ENCODE measurements at places on chromosomes 1 and 21.

DNA sequence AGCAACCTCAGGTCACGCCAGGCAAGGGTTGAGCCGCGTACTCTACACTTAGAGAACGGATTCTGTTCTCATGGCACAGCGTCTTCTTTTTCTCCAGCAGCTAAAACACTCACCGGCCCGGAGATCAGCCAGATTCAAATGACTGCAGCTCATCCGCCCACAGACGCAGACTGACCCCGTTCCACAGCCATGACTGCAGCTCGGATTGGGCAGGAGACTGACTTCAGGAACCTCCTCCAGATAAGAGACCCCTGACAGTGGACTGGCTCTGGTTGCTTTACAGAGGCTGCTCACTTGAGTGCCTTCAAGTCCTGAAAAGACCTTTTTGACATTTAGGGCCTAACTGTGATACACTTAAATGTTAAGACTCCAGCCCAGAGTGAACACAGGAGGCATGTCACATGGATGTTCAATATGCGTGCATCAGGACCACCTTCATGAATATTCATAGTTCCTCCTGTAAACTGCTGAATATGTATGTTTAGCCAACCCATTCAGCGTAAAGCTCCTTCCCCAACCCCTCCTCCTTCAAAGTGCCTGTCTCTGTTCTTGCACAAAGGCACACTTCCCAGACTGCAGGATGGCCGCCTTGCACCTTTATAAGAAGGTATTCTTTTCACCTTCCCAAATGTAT is 42.6 kb downstream of the BACE2 start:
- no peak for DNase-seq

DNA sequence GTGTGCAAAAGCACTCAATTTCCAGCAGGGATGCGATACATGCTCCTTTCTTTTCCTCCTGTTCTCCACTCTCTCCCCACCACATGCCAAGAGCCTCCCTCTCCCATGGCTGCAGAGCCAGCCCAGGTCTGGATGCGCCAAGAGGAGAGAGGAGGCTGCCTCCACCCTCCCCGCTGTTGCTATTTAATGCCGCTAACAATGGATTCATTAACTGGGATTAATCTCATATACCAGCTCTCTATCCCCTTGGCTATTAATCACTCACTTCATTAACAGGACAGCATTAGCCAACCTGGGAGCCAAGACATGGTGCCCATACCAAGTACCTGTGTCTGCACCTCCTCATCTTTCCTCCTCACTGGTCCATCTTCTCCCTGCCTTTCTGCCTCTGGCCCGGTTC is 49.1 kb upstream of the SCMH1 start:
- DNase-seq, result no peak

DNA sequence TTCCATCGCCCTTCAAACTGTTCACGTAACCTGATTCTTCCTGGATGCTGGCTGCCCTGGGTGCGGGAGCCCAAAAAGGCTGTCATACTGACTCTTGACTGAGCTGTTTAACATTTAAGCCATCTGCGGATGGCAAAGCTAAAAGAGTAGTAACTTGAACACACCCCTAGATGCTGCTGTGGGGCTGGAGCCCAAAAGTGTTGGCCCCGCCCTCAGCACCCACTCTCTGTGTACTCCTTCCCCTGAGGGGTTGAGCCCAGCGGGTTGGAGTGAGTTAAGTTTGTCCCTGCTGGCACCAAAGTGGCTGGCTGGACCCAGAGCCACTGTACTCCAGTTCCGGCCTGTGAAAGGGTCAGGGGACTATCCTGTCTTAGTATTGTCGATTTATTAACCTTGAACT is 640.6 kb downstream of the PTPRU start:
- no peak for DNase-seq

- no peak for DNase-seq
Observed at GRCh38 chr21:34834290-34834689, 165.5 kb downstream of the CLIC6 start.

- no peak for DNase-seq
Observed at GRCh38 chr1:110643879-110644472, 30.8 kb downstream of the KCNA3 start.

DNA sequence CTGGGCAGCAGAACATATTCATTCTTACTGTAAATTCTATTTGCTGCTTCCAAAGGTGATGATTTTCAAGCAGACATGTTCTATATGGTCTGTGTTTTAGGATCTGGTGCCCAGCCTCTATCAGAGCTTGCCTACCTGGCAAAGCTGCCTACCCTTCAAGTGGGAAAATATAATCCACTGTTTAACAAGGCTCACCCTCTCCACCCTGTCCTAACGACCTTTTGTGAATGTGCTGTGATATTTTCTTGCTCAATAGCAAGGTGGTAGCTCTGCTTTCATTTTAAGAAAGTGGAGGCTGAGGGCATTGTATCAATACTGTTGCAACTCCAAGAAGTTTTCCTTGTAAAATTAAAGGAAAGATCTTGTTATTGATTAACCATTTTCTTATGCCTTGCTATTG is 26.0 kb upstream of the AGO1 start:
- DNase-seq, result no peak

DNA sequence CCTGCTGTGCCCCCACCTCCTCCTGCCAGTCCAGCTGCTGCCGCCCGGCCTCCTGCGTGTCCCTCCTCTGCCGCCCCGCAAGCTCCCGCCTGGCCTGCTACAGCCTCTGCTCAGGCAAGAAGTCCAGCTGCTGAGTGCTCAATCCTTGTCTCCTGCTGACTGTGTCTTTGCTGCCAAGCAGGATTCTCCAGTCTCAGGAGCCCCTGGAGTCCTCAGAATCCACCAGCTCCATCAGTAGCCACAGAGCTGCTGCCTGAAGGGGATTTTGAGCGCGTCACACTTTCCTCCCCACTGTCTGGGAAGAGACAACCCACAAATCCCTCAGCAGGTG is 973 bp downstream of the KRTAP10-11 start:
- no peak for DNase-seq

- DNase-seq, result no peak
Observed at GRCh38 chr1:223332997-223333396, 31.0 kb downstream of the SUSD4 start.

DNA sequence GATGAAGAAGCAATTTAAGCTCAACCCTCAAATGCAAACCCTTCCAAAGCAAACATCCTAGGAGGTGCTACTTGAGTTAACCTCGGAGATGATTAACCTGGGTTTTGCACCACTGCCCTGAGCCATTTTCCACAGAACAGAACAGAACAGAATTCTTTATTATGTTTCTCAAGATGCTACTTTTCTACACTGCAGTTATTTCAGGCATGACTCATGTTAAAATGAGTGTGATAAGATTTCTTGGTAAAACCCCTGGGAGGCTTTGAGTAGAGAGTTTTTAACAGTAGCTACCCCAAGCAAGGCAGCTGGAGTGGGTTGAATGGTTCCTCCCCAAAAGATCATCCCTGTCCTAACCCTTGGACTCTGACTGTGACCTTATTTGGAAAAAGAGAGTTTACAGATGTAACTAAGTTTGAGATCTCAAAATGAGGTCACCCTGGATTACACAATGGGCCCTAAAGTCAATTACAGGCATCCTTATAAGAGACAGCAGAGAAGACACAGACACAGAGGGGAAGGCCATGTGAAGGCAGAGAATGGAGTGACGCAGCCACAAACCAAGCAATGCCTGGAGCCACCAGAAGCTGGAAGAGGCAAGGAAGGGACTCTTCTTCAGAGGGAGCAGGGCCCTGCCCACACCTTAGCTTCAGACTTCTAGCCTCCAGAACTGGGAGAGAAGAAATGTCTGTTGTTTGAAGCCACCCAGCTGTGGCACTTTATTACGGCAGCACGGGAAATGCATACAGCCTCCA is 153.4 kb downstream of the ETS2 start:
- DNase-seq, result peak; percentile 29

GRCh38 chr1:2584686-2585317 is 1.8 kb upstream of the PRXL2B start:
- DNase-seq, result no peak

GRCh38 chr1:116334868-116335635 is 38.0 kb upstream of the ATP1A1 start:
- no peak for DNase-seq

- no peak for DNase-seq
Observed at GRCh38 chr1:77413541-77414335, 131.9 kb downstream of the AK5 start.

GRCh38 chr1:76759950-76760349 is 107.3 kb upstream of the ST6GALNAC5 start:
- DNase-seq, result no peak

GRCh38 chr1:66274634-66275033 is 259.3 kb upstream of the SGIP1 start:
- no peak for DNase-seq

GRCh38 chr1:229507502-229507901 is 639 bp downstream of the NUP133 start:
- no peak for DNase-seq

DNA sequence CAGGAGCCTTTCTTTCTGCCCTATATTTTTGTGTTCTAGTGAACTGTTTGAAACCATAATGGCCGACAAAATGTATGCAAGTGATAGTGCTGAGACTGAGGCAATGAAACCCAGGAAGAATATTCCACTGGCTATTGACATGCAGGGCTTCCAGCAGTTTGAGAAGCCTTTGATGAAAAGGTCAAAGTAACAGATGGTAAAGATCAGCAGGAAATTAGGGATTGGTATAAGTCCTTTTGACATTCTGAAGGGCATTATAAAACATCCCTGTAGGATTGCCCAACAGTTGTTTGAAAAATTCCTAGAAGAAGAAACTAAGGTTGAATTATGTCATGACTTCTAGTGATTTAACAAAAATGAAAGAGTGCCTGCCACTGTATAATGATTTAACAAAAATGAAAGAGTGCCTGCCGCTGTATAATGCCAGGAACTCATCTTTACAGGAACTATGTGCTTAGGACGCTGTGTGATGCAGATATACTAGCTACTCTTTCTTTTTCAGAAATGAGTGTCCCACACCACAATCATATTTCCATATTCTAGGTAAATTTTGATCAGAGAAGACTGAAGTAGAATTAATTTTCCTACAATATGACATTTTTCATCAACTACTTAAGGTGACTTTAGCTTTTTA is 283.9 kb upstream of the ST6GALNAC5 start:
- no peak for DNase-seq

- DNase-seq, result no peak
Observed at GRCh38 chr1:68717330-68717729, 220.4 kb upstream of the DEPDC1 start.

GRCh38 chr1:183840140-183840539 is 35.2 kb downstream of the RGL1 start:
- no peak for DNase-seq

GRCh38 chr1:32372149-32372756 is 9.9 kb downstream of the TSSK3 start:
- no peak for DNase-seq

DNA sequence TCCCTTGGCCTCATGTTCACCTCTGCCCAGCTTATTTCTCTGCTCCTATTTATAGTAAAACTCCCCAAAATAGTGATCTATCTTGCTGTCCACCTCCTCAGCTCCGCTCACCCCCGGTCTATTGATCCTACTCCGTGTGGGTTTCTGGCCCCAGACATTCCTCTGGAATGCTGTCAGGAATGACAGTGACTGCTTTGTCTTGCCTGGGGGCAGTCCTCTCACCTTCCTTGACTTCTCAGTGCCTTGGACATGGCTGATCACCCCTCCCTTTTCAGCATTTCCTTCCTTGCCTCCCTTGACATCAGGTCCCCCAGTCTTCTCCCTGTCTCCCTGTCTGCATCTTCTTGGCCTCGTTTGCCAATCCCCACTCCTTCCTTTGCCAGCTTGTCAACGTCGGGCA is 108.1 kb upstream of the BACE2 start:
- no peak for DNase-seq

GRCh38 chr1:6743189-6744101 is 41.8 kb upstream of the CAMTA1 start:
- DNase-seq, result peak; percentile 82

DNA sequence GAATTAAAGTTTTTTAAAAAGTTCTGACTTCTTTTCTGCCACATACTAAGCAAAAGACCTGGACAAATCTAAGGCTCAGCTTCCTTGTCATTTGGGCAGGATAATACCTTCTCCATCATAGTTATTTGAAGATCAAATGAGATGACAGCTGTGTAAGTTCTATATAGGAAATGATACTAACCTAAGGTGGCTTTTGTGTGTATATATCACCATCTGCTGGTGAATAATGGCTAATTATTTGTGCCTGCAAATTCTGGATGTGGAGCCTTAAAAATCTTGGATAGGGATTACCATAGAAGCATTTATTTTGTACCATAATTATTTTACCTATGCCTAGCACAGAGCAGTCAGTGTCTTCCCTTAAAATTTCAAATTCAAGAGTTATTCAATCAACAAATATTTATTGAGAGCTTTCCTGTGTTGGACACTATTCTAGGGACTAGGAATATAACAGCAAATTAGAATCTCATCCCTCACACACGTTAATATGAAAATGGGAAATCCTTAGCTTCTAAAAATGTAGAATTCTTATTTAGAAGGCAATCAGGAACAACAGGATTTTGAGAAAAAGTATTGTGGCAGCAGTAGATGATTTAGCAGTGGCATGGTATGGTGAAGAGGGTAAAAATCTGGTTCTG is 89.8 kb downstream of the TMEM200B start:
- DNase-seq, result no peak

DNA sequence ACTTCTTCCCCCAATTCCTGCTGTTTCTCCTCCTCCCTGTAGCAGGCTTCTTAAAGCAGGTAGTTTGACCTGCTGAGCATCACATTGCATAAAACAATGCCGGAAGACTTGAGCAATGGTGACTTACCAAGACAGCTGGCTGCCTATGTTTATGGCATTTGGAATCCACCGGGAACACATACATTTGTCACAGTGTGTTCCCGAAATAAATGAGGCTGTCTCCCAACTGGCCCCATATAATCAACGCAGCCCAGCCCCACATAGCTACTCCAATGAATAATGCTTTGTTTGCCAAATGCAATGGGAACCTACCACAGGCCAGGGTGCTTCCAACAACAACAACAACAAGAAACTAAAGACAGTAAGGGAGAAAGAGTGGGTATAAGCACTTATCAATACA is 186.1 kb upstream of the MAP1LC3C start:
- DNase-seq, result no peak

DNA sequence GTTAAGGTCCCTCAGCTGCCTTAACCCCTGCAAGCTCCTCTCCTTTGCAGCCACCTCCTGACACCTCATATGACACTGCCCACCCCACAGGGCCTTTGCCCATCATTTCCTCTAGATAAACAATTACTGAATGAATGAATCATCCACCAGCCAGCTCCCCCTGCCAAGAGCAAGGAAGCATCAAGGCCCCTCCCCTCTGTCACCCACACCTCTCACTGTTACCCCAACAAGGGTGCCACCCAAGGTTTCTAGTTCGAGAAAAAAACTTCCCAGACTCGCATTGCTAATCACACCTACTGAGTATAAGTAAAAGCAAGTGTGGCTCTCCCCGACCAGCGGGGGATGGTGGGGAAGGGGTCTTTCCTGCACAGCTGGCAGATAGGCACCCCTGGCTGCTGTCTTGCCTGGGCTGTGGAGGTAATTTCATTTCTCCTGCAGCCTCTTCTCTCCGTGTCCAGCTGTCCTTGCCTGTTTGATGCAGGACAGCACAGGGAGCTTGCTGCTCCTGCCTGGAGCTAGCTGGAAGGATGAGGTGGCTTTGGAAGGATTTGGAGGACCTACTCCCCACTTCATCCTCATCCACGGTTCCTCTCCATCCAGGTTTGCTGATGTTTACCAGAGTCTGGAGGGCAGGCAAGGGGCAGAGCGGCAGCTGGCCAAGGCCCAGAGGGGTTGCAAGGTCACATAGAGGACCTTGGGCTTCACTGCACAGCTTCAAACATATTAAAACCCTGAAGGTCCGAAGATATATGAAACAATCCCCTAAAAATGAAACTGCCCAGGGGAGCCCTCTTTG is 33.1 kb upstream of the LBR start:
- no peak for DNase-seq

GRCh38 chr1:187264995-187265602 is 436.4 kb downstream of the PLA2G4A start:
- DNase-seq, result no peak

- no peak for DNase-seq
Observed at GRCh38 chr1:111193712-111194480, 6.5 kb downstream of the DENND2D start.

Measured in tibial artery (tissue), 4 donors.